Naive thymus-derived CD4-positive, alpha-beta T cell (primary cell): ENCODE measurements at places on chromosomes 7 and 10.

GRCh38 chr10:70592186-70592735 lies 10.3 kb downstream of the PRF1 start:
- peaks cover 7% of the 10 kb centered on the region for H3K36me3 ChIP-seq
- H3K27ac ChIP-seq: no peak overlapping the region
- peaks cover 10% of the 10 kb centered on the region for H3K4me1 ChIP-seq
- H3K4me3 ChIP-seq: no peak overlapping the region
- DNase-seq: no peak

DNA sequence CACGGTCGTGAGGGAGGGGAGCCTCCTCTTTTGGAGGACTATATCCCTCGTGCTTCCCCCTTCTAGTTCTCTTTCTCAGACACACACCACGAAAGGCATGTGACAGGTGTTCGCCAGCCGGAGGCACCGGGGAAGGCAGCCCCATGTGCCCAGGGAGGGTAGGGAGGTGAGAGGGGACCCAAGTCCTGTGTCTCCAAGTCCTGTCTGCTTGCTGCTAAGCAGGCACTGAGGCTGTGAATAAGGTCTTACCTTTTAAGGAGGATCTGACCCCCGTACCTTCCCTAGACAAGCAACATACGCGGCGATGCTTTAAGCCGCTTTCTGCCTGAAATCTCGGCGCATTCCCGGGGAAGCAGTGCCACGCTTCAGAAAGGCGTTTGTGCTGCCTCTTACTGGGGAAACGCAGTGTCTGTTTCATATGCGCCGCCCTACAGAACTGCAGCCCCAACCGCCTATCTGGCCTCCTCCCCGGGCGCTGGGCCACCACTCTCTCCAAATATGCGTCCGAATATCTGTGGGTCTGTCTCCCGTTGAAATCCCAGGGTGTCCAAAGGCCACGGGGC lies 770 bp downstream of the PLXNA4 start:
- no peak for DNase-seq
- peak overlapping the region; percentile 52 for H3K4me3 ChIP-seq
- H3K4me1 ChIP-seq: peaks cover 5% of the 10 kb centered on the region
- H3K27me3 ChIP-seq: peaks cover 5% of the 10 kb centered on the region
- H3K36me3 ChIP-seq: no peaks in the 10 kb centered on the region

GRCh38 chr7:133934262-133934976 lies 192.7 kb upstream of the LRGUK start:
- no peak overlapping the region for H3K27ac ChIP-seq
- DNase-seq: no peak
- H3K27me3 ChIP-seq: no peaks in the 10 kb centered on the region

GRCh38 chr10:133027482-133027881 lies 60.2 kb upstream of the ADGRA1 start:
- no peak overlapping the region for H3K4me3 ChIP-seq
- no peaks in the 10 kb centered on the region for H3K36me3 ChIP-seq

DNA sequence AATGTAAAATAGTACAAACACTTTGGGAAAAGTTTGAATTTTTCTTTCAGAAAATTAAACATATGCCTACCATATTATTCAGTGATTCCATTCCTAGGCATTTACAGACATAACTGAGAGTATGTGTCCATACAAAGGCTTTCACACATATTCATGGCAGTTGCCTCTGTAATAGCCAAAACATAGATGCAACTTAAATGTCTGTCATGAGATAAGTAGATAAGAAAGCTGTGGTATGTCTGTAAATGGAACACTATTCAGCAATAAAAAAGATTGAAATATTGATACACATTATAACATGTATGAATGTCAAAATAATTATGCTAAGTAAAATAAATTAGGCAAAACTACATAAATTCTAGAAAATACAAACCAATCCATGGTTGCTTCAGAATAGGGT lies 964.5 kb upstream of the MBL2 start:
- no peak for DNase-seq
- no peaks in the 10 kb centered on the region for H3K27me3 ChIP-seq
- H3K4me3 ChIP-seq: no peak overlapping the region
- H3K4me1 ChIP-seq: no peaks in the 10 kb centered on the region
- H3K27ac ChIP-seq: no peak overlapping the region

DNA sequence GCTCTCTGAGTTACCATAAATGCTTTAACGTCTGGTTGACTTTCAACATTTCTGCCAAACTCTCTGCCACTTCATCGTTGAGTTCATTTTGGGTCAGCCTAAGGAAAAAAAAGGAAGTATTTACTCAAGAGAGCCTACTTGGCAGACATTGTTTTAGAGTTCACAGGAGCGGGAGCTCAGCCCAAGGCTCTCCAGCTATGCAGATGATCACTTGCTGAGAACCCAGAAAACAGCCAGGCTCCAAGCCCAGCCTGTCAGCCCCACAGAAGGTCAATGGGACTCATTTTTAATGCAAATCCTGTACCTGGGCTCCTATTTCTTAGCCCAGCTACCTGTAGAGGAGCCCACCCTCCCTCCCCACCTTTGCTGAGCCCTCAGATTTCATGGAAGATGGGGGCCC lies 45.5 kb downstream of the NOD1 start:
- peaks cover 7% of the 10 kb centered on the region for H3K36me3 ChIP-seq
- no peaks in the 10 kb centered on the region for H3K4me1 ChIP-seq
- no peaks in the 10 kb centered on the region for H3K27me3 ChIP-seq
- no peak for DNase-seq
- H3K4me3 ChIP-seq: no peak overlapping the region

DNA sequence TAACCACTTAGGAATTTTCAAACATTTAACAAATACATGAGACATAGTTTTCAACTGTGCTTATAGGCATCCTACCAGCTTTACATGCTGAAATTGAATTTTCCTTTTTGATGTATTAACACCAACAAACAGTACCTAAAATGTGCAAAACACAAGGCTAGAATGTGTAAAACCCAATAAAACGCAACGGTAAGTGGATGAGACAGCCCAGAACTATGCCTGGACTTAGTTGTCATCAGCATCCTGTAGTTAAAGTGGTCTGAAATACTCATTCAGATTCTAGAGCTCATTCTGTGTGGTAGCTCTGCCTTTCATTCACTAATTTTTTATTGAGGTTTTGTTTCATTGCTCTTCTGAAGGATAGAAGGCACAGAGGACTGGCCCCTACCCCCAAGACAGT lies 137.1 kb downstream of the BMPER start:
- no peak for DNase-seq
- H3K27me3 ChIP-seq: no peaks in the 10 kb centered on the region
- no peak overlapping the region for H3K27ac ChIP-seq
- H3K4me1 ChIP-seq: no peaks in the 10 kb centered on the region
- H3K4me3 ChIP-seq: no peak overlapping the region

DNA sequence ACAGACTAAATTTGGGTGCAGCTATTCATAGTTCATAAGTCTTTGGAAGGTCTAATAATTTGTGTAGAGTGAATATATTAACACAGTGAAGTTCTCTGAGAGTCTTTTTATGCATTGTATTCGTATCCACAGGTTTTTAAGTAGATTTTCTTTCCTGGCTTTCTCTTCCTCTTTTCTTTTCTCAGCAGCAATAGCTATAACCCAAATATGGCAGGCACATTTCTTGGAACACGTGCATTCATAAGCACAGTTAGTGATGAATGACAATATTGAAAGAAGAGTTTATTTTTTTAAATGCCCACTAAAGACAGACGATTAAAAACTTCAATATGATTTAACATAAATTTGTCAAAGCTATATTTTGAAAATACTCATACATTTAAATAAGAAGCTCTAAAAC lies 220.5 kb upstream of the MBL2 start:
- H3K4me1 ChIP-seq: no peaks in the 10 kb centered on the region
- H3K27ac ChIP-seq: no peak overlapping the region
- no peak for DNase-seq

- H3K36me3 ChIP-seq: no peaks in the 10 kb centered on the region
- no peaks in the 10 kb centered on the region for H3K27me3 ChIP-seq
- no peak overlapping the region for H3K27ac ChIP-seq
- no peak overlapping the region for H3K4me3 ChIP-seq
- H3K4me1 ChIP-seq: no peaks in the 10 kb centered on the region
Observed at GRCh38 chr10:89494575-89494974, 40.8 kb downstream of the SLC16A12 start.

DNA sequence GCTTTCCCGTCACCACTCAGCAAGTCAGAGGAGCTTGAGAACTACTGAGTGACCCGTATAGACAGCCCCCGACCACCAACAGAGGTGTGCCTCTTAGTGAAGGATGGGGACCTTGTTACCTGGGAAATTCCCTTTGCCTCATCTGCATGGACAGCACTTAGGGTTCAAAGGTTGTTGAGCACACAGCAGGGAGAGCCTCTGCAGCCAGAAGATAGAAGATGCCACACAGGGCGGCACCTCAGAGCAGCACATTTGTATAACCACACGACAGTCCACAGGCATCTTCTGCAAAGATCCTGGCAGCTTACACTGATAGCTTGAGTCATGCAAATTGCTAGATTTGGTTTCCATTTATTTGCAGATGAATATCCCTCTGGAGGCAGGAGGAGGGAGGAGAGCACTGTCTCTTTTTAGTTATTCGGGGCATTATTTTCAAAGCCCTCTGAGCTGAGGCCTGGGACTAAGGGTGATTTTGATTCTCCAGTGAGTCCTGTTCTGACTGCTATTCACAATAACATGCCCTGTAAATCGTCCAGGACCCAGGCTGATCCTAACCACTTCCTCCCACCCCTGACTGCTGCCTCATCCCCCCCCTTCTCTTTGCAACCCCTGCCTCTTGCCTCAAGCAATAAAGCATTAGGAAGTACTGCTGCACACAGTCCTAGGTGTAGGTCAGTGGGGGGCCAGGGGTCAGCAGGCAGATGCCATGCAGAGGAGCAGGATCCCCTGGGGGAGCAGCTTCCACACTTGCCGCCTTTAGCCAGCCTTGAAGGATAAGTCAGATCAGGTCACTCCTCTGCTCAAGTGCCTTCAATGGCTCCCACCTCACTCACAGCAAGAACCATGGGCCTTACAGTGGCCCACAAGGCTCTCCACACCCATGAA lies 24.6 kb upstream of the INMT start:
- H3K36me3 ChIP-seq: no peaks in the 10 kb centered on the region
- no peaks in the 10 kb centered on the region for H3K27me3 ChIP-seq
- DNase-seq: peak; percentile 81
- peak overlapping the region; percentile 86 for H3K4me3 ChIP-seq

DNA sequence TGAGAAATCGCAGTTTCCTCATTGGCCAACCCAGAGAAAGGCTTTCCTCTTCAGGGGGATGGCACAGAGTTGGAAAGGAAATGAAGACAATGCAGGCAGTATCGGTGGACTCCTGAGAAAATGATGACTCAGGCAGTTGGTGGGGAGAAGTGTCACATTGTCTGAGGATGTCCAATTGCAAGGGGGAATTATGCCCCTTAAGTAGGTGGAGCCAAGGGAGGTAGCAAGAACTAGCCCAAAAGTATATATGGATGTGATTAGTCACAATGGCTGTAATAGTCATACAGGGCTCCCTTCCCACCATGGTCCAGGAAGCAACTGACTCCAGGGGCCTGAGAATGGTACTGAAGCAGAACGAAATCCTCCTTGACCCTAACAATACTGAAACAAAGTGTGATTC lies 58.3 kb upstream of the EGFR start:
- H3K27ac ChIP-seq: no peak overlapping the region
- no peaks in the 10 kb centered on the region for H3K27me3 ChIP-seq
- H3K36me3 ChIP-seq: no peaks in the 10 kb centered on the region
- no peaks in the 10 kb centered on the region for H3K4me1 ChIP-seq
- no peak overlapping the region for H3K4me3 ChIP-seq
- DNase-seq: no peak

GRCh38 chr10:102975483-102976379 lies 57.6 kb downstream of the CNNM2 start:
- no peak overlapping the region for H3K4me3 ChIP-seq
- no peak overlapping the region for H3K27ac ChIP-seq
- H3K4me1 ChIP-seq: no peaks in the 10 kb centered on the region
- no peaks in the 10 kb centered on the region for H3K36me3 ChIP-seq

GRCh38 chr7:50599385-50599784 lies 34.2 kb upstream of the DDC start:
- no peak overlapping the region for H3K4me3 ChIP-seq
- H3K36me3 ChIP-seq: peaks cover 5% of the 10 kb centered on the region
- H3K4me1 ChIP-seq: no peaks in the 10 kb centered on the region
- no peak for DNase-seq
- no peak overlapping the region for H3K27ac ChIP-seq

DNA sequence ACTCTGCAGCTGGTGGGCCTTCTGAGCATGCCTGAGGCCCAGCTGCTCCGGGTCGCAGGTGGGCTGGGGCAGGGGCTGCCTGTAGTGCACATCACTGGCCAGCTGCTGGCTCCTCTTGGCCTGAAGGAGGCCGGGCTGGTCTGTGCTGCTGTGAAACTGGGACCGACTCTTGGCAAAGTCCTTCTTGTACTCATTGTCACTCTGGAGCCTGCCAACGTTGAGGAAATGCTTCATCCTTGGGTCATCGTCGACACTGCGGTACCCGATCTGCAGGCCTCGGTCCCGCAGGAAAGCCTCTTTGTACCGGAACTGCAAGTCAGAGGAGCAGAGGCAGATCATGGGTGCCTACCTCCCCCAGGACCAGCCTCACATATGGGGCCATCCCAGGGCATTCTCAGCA lies 37.7 kb downstream of the HABP2 start:
- no peaks in the 10 kb centered on the region for H3K27me3 ChIP-seq
- H3K36me3 ChIP-seq: no peaks in the 10 kb centered on the region
- H3K27ac ChIP-seq: no peak overlapping the region

DNA sequence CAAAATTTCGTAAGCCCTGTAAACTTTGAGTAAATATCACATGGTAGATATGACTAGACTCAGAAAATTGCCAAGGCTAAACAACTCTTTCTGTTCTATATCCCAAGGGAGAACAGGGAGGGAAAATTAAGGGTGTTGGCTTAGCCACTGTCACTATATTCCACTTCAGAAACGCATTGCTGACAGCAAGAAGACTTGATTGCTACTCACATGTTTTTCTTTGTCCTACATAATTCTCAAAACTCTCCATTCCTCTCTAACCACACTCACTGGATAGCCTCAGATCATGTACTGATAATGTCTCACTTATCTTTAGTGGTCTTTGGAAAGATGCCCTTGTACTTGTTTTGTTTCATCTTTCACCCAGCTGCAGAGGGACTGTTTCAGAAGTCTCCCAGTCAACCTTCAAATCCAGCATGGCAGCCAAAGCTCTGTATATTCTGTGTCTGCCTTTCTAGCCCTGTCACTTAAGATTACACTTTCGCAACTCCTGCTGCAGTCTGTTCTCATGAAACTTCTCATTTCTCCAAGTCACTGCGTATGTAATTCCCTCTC lies 582.4 kb upstream of the FZD8 start:
- H3K4me1 ChIP-seq: no peaks in the 10 kb centered on the region
- no peaks in the 10 kb centered on the region for H3K27me3 ChIP-seq
- no peak overlapping the region for H3K4me3 ChIP-seq
- no peak overlapping the region for H3K27ac ChIP-seq
- no peak for DNase-seq
